ENCODE measurements at places on chromosomes 1 and 21.

- DNase-seq = no peak
Observed at GRCh38 chr1:194846488-194846887, 1660.1 kb upstream of the B3GALT2 start.

GRCh38 chr1:119791377-119791776 lies 19.9 kb downstream of the REG4 start:
- DNase-seq = no peak

DNA sequence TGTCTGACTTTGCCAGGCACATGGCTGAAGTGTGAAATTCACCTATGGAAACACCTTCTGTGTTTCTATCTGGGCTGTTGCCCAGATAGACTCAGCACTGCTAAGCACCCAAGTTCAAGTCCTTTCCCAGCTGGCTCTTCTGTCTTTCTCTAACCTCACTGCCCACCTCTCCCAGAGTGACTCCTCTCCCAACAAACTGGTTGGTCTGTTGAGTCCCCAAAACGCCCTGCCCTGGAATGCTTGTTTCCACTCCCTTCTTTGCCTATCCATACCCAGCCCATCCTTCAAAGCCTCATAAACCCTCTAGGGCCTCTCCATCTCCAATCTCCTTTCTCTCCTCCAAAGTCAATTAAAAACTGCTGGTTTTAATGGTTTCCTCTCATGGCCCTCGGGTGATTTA lies 15.6 kb downstream of the PLXNA2 start:
- no peak for DNase-seq

GRCh38 chr1:27536010-27536757 lies 46.2 kb upstream of the WASF2 start:
- no peak for DNase-seq

GRCh38 chr1:216914974-216915373 lies 191.7 kb upstream of the ESRRG start:
- DNase-seq = no peak

DNA sequence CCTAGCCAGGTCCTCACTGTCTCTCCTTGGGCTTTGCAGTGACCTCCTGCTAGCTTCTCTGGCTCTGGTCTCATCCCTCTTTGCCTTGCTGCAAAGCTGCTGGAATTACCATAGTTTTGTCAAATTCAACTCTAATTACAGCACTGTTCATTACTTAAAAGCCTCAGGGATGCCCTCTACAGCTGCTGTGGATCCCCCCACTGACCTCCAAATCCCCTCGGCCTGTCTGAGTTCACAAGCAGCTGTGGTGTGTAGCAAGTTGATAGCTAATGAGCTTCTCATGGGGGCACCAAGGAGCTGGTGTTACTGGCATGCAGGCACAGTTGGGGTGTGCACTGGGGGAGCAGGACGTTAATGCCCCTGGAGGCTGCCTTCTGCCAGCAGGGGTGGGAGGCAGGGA lies 24.8 kb downstream of the NIPAL3 start:
- DNase-seq = no peak

- DNase-seq = no peak
Observed at GRCh38 chr1:40257313-40257687, 736 bp upstream of the ZMPSTE24 start.

- DNase-seq = no peak
Observed at GRCh38 chr1:211781260-211781659, 49.3 kb downstream of the LPGAT1 start.

DNA sequence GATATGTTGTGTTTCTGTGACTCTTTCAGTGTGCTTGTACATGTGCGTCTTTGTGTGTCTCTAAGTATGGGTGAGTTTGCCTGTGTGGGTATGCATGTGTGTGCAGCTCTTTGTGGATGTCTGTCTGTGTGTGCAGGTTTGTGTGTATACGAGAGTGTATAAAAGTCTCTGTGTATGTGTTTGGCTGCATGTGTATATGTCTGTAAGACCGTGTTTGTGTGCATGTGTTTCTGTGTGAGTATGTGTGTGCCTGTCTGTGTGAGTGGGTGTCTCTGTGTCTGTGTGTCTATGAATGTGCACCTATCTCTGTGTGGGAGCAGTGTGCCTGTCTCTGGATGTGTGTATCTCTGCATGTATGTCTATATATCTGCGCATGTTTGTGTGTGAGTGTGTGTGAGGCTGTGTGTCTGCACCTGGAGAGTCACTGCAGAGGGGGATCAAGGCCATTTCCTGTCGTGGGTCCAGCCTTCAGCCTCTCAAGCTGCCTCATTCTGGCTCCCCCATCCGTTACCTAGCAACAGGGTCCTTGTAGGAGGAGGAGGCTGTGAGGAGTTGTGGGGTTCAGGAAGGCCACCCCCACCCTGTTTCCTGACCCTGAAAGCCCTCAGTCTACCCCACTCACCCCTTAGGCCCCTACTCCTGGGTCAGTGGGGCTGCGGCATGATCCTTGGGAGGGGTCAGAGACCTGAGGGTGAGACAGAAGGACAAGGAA lies 10.4 kb downstream of the FGR start:
- no peak for DNase-seq

DNA sequence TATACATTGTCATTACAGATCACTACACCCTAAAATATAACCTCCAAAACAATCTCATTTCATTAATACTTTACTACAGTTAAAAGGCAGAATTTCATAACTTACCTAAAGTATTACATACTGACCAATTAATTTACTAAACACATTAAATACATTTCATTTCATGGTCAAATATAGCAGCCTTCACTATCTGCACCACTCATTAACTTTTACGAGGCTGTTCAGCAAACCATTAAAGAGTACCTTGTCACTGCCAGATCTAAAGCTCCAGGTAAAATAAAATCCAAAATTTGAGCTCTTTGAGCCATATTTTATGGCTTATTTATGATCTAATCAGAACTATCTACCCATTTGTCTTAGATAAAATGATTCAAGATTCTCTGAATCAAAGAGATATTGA lies 66.4 kb upstream of the RBM34 start:
- no peak for DNase-seq

DNA sequence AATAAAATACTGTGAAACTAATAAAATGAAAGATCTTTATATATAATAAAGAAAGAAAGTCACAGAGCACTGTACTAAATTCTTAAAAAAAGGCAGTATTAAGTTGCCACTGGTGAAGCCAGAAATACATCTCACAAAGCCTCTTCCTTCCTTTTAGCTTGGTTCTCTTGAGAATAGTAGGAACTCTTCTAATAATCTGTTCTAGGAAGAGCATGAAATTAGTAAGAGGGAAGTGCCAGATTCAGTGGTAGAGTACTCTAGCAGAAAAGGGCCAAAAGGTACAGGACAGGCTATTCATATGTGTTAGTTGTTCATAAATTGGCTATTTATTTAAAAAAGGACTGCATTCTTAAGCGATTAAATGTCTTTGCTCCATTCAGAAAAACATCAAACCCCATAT lies 33.7 kb downstream of the CTTNBP2NL start:
- DNase-seq = no peak

GRCh38 chr1:13541435-13542215 lies 27.8 kb upstream of the LRRC38 start:
- DNase-seq = no peak
